ENCODE measurements at places on chromosomes 4 and X. TPM values are rescaled to one million over a fixed set of nuclear protein-coding genes. Genes with fewer than 3 reads are reported as not detected.
A peak's percentile ranks its signal among the peaks of the same experiment; 100 is the strongest.

Gene MAGEA2B
- total RNA-seq = not detected

Gene PSMD10
- 39.0 TPM for total RNA-seq

Gene UGT2A1
- not detected for total RNA-seq

Gene NEXMIF
- total RNA-seq = 5.4 TPM

Gene ZNF595
- 27.2 TPM for total RNA-seq

Gene FOXR2
- not detected for total RNA-seq

Gene EDA2R
- total RNA-seq = 1.2 TPM

Gene HSFX2
- not detected for total RNA-seq

Gene DIAPH2
- 26.5 TPM for total RNA-seq

Gene GLUD2
- 0.82 TPM for total RNA-seq

Gene COL25A1
- 1.4 TPM for total RNA-seq

Gene BEX1
- total RNA-seq = 13.9 TPM

Gene MTMR8
- total RNA-seq = 3.4 TPM

GRCh38 chr4:183295711-183296110 is 24.4 kb downstream of the CLDN22 start:
- no peak for DNase-seq

DNA sequence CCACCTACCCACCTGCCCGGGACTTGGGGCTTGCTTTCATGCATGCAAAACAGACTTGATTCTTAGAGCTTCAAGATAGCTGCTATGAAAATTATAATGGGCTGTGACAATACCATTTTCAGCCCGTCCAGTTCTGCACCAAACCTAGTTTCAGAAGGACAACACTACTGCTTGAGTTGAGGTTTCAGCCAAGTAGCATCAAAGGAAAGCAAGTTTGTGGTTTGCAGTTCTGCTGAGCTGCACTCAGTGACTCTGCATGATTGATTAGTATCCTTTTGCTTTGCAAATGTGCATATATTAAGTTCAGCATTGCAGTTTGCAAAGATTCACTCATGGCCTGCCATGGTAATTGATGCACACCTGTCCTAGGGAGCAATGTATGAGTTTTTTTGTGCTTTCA is 442.7 kb downstream of the RPA4 start:
- no peak for DNase-seq

- no peak for DNase-seq
Observed at GRCh38 chr4:61162116-61162515, 38.0 kb upstream of the ADGRL3 start.

DNA sequence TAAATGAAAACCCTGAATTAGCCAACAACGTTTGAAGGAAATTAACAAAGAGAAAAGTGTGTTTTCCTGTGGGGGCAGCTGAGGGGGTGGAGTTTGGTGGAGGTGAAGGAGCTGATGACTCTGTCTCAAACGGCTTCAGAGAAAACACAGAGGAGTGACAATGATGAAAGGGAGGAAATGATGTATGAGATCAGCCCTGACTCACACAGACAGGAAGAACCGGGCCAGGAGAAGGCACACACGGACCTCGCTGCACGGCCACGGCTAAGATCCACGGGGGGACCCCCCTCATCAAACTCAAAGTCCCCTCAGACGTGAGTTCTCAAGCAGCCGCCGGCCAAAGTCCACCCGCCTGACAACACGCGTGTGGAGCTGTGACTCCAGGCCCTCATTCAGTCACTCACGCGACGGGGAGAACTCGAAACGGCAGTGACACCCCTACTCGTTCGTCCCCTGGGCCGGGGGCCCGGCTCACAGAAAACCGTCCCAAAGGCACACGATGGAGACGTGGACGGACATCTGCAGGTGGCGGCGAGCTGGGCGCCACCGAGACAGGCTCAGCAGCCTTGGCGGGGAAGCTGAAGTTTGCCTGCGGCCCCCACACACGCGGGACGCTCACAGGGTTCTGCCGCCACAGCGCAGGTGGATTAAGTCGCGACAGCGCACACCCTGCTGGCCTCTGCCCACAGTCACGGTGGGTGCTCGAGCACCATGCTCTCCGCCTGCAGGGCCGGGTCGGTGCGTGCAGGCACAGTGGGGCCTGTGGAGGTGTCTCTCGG is 28.8 kb downstream of the PPP2R3B start:
- DNase-seq = no peak

GRCh38 chr4:16104520-16104919 is 20.7 kb upstream of the PROM1 start:
- no peak for DNase-seq

DNA sequence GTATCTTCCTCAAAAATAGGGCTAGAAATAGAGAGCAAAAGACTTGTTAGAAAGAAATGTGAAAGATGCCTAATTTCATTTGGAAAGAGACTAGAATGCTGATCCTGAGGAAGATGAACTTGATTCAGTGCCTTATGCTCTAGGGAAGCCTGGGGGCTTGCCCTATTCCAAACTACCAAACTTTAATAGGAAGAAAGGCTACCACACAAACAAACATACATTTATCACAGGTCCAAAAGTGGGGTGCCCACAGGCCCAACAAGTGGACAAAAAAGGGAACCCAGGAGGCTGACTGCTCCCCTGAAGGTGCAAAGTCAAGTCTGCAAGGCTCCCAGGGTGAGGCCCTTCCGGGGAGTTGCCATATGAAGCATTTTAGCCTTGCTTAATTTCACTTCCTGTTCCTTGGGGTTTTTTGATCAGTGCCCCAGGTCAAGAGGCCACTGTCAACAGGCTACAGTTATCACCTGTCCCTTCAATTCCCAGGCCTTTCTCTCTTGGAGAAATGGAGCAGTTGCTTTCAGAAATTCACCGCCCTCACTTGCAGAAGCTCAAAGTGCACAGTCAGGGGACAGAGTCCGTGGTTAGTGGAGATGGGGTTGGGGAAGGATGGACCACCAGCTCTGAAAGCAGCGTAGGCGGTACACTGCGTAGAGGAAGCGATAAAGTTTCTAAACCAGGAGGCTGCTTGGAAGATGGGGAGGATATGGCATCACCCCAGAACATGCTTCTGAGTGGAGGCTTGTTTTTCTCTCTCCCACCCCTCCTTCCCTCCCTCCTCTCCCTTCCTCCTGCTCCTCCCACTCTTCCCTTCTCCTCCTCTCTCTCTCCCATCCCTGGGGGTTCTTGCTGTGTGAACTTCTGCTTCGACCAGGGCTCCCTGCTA is 36.4 kb downstream of the TMEM154 start:
- DNase-seq = no peak

DNA sequence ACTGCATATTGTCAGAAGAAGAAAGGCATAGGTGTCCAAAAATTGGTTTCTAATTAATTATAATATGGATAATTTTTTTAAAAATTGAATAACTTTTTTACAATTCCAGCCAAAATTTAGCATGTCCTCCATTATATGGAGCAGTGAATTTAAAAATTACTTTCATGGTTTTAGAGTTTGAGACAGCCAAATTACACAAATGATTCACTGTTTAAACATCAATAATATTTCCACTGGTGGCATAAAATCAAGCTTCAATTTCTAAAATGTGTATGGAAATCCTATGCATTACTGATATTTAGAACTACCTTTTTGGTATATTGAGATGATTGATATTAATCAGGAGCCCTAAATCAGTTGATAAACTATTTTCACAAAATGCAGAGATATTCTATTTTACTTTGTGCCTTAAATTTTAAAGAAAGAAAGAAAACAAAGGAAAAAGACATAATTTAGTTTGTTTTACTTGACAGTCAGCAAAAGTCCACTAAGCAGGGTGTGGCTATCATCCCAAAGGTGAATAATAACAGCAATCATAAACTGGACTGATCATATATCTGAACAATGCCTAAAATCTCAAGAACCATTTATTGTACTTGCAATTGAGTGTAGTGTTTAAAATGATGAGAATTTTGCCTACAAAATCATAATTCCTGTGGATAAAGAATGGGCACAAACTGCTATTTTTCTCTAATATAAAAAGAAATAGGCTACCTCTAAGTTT is 34.2 kb downstream of the KLHL34 start:
- no peak for DNase-seq

DNA sequence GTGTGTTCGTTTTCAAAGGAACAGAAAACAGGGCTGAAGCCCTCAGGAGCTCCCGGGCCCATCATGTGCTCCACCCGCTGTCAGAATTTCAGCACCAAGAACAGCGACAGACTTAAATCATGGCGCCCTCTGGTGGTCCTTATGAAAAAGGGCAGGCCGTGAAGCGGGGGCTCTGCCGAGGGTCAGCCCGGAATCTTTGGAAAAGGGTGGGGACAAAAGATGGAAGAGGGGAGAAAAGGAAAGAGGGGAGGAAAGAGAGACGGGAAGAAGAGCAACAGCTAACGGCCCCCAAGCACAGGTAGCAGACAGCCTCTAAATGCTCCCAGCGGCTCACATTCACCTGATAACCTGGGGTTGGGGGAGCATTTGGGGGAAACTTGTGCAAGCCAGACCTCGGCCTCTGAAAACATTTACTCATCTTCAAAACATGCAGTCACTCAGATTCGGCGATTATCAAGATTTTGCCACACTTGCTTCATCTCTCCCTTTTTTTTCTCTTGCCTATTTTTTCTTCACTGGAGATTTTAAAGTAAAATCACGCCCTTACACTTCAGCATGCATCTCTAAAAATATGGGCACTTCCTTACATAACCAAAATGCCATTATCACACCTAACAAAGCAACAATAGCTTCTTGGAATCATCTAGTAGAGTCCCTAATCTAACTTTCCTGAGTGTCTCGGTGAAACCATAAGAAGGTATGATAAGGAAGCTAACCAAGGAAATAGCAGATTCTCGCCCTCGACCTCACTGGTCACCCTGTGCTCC is 28.1 kb upstream of the MAN2B2 start:
- no peak for DNase-seq

DNA sequence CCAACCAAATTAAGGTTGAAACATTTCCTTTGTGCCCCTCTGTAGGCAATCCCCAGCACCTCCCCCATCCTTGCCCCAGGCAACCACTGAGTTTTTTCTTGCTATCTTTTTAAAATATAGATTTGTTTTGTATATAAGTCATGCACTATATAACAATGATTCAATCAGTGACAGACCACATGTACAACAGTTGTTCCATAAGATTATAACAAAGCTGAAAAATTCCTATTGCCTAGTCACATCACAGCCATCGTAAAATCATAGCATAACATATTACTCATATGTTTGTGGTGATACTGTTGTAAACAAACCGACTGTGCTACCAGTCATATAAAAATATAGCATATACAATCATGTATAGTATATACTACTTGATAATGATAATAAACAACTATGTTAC is 211.9 kb upstream of the NRK start:
- no peak for DNase-seq

DNA sequence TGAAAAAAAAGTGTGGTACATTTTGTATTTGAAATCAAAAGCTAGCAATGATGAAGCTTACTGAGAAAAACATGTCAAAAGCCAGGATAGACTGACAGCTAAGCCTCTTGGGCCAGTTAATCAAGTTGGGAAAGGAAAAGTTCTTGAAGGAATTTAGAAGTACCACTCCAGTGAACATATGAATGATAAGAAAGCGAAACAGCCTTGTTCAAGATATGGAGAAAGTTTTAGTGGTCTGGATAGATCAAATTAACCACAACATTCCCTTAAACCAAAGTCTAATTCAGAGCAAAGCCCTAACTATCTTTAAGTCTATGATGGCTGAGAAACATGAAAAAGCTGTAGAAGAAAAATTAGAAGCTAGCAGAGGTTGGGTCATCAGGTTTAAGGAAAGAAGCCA is 268.3 kb downstream of the PDHA2 start:
- DNase-seq = no peak

DNA sequence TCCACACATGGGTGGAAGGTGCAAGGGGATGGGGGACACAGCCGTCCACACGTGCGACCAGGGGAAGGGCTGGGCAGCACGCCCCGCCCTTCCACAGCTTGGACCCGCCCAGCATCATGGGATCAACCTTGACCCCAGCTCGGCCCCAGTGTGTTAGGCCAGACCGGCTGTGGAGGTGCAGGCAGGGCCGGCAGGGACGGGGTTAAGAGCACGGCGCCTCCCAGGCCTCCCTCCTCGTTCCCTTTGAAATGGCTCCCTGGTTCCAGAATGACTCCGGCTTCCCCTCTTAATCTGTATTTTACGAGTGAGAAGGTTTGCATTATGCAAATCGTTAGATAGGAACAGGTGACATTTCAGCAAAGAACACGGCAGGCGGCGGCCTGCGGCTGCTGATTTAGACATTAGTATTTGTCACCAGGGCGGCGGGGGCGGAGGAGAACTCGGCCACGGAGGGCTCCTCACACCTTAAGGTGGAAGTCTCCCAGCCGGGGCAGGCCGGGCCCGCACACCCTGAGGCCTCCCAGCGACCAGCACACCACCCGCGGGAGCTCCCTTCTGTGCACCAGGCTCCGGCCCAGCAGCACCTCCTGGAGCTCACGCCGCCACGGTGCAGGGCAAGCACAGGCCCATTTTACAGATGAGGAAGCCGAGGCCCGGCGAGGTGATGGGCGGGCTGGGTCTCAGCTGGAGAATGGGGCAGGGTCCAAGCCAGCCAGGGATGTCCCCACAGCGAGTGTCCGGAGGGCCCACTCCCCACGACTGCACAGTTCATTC is 116.1 kb downstream of the FAM53A start:
- DNase-seq = peak; percentile 58

DNA sequence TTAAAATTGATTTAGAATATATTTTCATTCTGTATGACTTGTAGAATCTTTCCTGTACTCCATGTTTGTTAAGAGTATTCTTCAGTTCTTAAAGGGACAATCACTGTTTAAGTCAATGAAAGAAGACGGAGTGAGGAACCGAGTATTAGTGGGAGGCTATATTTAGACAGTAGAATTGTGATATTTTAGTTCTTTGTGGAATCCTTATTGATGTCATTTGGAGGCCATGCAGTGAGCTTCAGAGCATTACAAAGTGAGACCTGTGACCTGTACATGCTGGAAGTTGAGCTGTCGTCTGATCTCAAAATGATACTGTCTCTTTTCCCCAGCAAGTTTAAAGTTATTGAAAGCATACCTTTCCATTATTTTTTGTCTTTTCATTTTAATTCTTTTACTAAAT is 394.7 kb downstream of the GALNTL6 start:
- no peak for DNase-seq

GRCh38 chrX:24204958-24205357 is 55.4 kb downstream of the ZFX start:
- no peak for DNase-seq

GRCh38 chrX:57353472-57354132 is 67.1 kb downstream of the FAAH2 start:
- no peak for DNase-seq

- DNase-seq = no peak
Observed at GRCh38 chrX:48935301-48935670, 16.5 kb upstream of the PIM2 start.

Measured in sigmoid colon (tissue), 7 donors.